ENCODE measurements at places on chromosomes 16 and 17.

DNA sequence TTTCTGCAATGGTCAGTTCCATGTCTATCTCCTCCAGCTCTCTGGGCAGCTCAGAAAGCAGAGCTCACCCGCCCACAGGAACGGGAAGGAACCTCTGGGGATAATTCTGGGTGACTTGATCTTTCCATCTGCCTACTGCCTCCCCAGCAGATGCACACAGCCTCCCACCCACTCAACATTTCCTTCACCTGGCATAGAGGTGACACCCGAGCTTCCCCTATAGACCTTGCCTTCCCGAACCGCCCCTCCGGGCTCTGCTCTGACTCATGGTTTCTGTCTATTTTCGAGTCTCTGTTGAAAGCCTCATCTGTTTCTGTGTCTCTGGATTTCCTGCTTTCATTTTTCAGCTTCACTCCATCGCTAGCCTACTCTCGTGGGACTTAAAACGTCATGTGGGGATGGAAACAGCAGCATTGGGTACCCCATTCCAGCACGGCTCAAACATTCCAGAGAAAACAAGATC is 11.4 kb downstream of the GGA3 start:
- DNase-seq: no peak

GRCh38 chr16:1532081-1532760 is 1.2 kb upstream of the TMEM204 start:
- DNase-seq: no peak

- no peak for DNase-seq
Measured at GRCh38 chr17:59525668-59526067, 39.7 kb upstream of the DHX40 start.

DNA sequence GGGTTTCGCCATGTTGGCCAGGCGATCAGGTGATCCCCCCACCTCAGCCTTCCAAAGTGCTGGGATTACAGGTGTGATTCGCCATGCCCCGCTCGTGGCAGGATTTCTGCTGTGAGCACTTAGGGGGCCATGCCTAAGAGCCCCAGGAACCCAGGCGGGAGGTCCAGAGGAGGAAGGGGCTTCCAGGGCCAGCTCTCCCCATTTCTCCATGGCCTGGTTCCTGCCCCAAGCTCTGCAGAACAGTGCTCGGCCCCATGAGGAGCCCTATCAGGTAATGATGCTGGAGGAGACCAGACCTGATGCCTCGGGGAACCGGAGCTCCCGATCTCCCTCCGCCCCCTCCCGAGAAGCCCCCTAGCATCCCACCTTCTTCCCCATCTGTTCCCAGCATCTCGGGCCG is 53.6 kb downstream of the RMI2 start:
- DNase-seq: no peak

Measured in H1 (cell line).